ENCODE measurements at places on chromosomes 12 and 14. TPM values are rescaled to one million over a fixed set of nuclear protein-coding genes. Genes with fewer than 3 reads are reported as not detected.

The TRHDE gene
- total RNA-seq = 7.5 TPM

The IAPP gene
- total RNA-seq = not detected

GRCh38 chr14:88154926-88155325 is 150.0 kb downstream of the GPR65 start:
- DNase-seq = no peak

DNA sequence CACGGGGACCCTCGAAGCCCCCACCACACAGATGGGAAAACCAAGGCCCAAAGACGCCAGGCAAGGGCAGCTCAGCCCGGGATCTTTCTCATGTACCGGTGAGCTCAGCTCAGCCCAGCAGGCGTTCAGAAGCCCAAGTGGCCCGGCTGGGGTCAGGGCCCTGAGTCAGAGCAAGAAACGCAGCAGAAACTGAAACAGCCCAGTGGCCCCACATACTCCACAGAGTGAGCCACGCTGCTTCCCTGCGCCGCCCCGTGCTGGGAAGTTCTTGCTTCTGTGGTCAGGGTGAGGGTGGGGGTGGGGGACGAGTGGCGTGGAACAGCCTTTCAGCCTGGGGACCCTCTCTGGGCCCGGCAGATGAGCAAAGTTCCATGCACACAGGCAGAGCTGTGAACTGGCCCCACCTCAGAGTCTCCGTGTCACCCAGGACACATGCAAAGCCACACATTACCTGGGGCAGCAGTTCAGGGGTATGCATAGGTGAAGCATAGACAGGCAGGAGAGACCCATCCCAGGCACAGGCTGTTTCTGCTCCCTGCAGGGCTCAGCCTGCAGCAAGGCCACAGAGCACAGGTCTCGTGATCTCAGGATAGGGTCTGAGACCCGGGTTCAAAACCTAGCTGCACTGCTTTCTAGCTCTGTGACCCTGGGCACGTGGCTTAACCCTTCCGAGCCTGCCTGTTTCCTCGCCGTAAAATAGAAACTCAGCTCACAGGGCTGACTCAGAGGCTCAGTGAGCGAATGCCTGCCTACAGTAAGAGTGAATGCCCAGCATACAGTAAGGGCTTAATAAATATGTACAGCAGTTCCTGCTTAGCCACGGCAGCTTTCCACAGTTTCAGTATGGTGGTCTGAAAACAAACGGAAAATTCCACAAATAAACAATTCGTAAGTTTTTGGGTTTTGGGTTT is 21.6 kb downstream of the NCOR2 start:
- DNase-seq = no peak

- DNase-seq = peak; percentile 74
These were observed at the start of gene SLC7A8 for GRCh38 chr14:23183479-23183878. SLC7A8 (minus strand) TSS chr14:23183660; CDS start chr14:23182914, 746 bp downstream.

GRCh38 chr12:19759227-19759626 is 319.9 kb downstream of the AEBP2 start:
- no peak for DNase-seq

- DNase-seq = no peak
These were observed 1.1 kb downstream of the CLMN start for GRCh38 chr14:95318399-95319311.

Data from lung (tissue), 17 donors.